ENCODE measurements at places on chromosomes 1 and 21.

GRCh38 chr1:116335850-116336624, 37.0 kb upstream of the ATP1A1 start:
- no peak for DNase-seq

DNA sequence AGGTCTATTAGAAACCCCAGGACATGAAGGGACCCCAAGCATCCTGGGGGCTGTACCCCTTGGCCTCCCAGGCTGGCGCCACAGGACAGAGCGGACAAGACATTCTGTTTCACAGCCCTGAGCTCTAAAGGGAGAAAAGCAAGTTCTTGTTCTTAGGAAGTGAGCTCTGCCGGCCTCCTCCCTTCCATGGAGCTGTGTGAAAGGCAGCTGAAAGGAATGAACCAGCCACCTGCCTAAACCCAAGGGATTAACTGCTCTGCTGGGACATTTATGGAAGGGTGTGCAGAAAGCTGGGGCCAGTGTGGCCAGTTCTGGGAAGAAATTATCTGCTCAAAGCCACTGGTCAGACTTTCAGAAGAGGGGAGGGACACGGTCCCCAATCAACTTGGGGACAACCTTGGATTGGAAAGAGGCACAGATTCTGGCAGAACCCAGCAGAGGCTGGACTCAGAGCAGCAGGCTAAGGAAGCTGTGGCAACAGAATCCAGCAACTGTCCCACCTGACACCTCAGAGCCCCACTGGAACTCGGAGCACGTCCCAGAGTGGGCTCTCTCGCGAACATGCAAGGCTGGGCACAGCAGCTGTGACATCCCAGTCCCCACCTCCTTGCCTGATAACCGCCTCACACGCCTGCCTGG, 2.1 kb downstream of the KLHL21 start:
- DNase-seq: no peak

- DNase-seq: no peak
Observed at GRCh38 chr1:197312163-197312562, 44.1 kb downstream of the CRB1 start.

DNA sequence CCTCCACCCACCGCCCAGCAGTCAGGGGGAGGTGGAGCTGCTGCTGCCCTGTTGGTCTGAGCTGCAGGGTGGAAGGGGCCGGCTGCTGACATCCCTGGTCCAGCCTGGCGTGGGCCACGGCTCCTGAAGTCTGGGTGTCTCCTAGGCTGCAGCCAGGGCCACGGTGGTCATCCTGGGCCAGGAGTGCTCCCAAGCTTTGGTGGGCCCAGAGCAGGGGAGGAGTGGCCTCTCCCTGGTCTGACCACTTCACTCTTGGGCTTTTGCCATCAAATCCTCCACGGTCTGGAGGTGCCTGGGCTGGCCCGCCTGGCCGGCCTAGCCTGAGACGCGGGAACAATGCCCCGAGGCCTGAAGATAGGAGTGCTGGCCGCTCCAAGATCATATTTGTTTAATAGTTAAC, 5.8 kb downstream of the PRDM16 start:
- no peak for DNase-seq

GRCh38 chr21:19565587-19565986, 1162.0 kb upstream of the TMPRSS15 start:
- DNase-seq: no peak

DNA sequence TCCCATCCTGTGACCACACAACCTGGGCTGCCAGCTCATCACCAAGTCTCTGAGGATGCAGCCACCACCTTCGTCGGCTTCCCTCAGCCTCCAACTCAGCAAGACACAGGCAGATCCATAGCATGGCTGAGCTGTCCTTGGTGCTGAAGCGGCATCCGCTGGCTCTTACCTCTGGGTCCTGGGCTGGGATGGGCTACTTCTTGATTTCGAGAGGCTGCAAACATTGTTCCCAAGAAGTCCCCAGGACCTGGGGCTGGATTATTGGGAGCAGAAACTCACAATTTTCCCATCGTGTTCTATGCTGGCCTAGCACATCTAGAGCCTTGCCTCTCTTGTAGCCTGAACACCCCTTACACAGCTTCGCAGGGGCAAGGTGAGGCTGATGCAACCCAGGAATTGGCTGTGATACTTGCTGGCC, 24.9 kb upstream of the C1QA start:
- DNase-seq: peak; percentile 5

DNA sequence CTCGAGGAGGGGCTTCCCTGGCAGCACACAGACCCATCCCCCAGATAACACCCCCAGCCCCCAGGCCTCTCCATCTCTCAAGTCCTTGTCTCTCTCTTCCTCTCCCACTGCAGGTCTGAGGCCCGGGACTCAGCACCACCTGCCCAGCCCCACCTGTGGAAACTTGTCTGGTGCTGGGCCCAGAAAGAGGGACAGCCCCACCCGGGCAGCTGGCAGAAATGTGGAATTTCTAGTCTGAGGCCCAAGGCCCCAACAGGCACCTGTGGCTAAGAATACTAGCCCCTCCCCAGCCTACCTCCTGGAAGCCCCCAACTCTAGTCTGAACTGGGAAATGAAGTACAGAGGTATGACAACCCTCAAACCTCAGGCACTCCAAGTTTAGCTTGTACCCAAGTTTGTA, 15.4 kb downstream of the TTC39A start:
- DNase-seq: no peak

- DNase-seq: no peak
Observed at GRCh38 chr1:40919475-40920011, 57.4 kb upstream of the CITED4 start.

DNA sequence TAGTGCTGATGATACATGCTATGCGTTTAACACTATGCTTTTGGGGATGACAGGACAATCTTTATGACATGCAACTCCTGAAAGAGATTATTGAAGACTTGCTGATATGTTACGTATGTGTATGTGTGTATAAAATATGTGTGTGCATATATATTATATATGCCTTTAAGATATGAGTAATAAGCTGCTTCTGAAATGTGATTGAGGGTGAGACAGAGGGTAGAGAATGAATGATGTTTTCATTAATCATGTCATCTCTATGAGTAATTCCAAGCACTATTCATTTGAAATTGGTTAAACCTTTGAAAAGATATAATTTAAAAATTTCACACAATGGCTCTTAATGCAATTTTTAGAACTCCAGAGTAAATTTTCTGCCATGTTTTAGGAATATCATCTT, 5.8 kb downstream of the BCL9 start:
- no peak for DNase-seq

GRCh38 chr1:211260141-211261107, 1.3 kb downstream of the RCOR3 start:
- DNase-seq: no peak

GRCh38 chr1:247332623-247333361, 1.1 kb upstream of the ZNF496 start:
- no peak for DNase-seq

Data from keratinocyte (primary cell).